ENCODE measurements at places on chromosomes 7 and 10.

- H3K27ac ChIP-seq: no peak overlapping the region
- H3K4me3 ChIP-seq: no peak overlapping the region
- H3K4me1 ChIP-seq: peaks cover 16% of the 10 kb centered on the region
- no peak for DNase-seq
These were observed 165.8 kb downstream of the CCSER2 start for GRCh38 chr10:84493951-84494848.

- no peaks in the 10 kb centered on the region for H3K27me3 ChIP-seq
- H3K4me3 ChIP-seq: no peak overlapping the region
- no peaks in the 10 kb centered on the region for H3K4me1 ChIP-seq
- H3K27ac ChIP-seq: no peak overlapping the region
- H3K36me3 ChIP-seq: no peaks in the 10 kb centered on the region
These were observed 60.1 kb upstream of the ZPBP start for GRCh38 chr7:50153148-50153547.

- no peaks in the 10 kb centered on the region for H3K27me3 ChIP-seq
- H3K4me3 ChIP-seq: no peak overlapping the region
- H3K4me1 ChIP-seq: peaks cover 7% of the 10 kb centered on the region
- no peaks in the 10 kb centered on the region for H3K36me3 ChIP-seq
These were observed 108.1 kb downstream of the GRID1 start for GRCh38 chr10:86258499-86258898.

GRCh38 chr10:120365872-120366271 lies 91.2 kb upstream of the PLPP4 start:
- no peaks in the 10 kb centered on the region for H3K4me1 ChIP-seq
- no peak overlapping the region for H3K27ac ChIP-seq
- no peak for DNase-seq
- H3K4me3 ChIP-seq: no peak overlapping the region
- H3K27me3 ChIP-seq: no peaks in the 10 kb centered on the region

GRCh38 chr7:124784879-124785818 lies 19.6 kb upstream of the GPR37 start:
- H3K27me3 ChIP-seq: no peaks in the 10 kb centered on the region
- no peak for DNase-seq
- H3K27ac ChIP-seq: no peak overlapping the region
- H3K36me3 ChIP-seq: no peaks in the 10 kb centered on the region
- no peaks in the 10 kb centered on the region for H3K4me1 ChIP-seq

DNA sequence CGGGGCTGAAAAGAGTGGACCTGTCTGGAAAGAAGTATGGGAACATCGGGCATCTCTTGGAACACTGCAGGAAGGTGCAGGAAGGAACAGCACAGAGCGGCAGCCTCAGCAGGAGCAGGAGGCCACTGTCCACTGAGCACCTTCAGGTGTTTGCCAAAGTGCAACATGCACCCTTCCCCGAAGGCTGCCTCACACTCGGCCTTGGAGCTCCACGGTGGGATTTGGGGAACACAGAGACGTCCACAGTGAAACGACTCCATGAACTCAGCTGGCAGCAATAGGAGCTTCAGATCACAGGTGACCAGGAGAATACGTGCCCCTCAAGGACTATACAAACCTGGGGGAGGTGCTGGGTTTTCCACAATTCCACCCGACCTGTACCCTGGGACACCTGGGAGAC lies 140.3 kb upstream of the RET start:
- H3K4me1 ChIP-seq: peaks cover 14% of the 10 kb centered on the region
- H3K27ac ChIP-seq: no peak overlapping the region
- no peak overlapping the region for H3K4me3 ChIP-seq
- peaks cover 42% of the 10 kb centered on the region for H3K27me3 ChIP-seq
- no peaks in the 10 kb centered on the region for H3K36me3 ChIP-seq
- no peak for DNase-seq

Measured in tibial artery (tissue), 4 donors.